ENCODE measurements at places on chromosomes 4 and X.
A peak's percentile ranks its signal among the peaks of the same experiment; 100 is the strongest.

- DNase-seq, result no peak
Observed at GRCh38 chrX:121103381-121103780, 56.0 kb downstream of the GLUD2 start.

GRCh38 chrX:50818986-50819385, 5.0 kb upstream of the SHROOM4 start:
- no peak for DNase-seq

- DNase-seq, result no peak
Observed at GRCh38 chr4:19945979-19946380, 305.7 kb upstream of the SLIT2 start.

DNA sequence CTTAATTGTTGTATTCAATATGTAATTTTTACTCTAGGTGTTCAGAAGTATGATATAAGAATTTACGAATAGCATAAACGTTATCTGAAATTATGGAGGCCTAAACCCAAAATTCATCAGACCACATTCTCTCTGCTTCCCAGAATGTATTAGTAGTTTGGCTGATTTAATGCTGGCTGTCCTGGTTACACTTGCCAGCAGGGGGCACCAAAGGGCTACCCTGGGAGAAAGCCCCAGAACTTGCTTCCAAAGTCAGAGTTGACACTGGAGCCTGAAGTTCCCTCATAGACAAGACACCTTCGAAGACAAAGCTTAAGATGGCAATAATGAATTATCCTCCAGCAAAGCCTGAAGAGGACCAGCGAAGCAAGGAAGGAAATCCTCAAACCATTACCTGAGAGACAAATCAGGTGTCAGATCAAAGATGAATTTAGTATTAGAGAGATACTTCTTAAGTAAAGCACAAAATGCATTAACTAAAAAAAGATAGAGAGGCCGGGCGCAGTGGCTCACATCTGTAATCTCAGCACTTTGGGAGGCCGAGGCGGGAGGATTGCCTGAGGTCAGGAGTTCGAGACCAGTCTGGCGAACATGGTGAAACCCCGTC, 11.3 kb upstream of the ANOS1 start:
- peak; percentile 20 for DNase-seq

GRCh38 chr4:2829321-2829932, 14.2 kb upstream of the ADD1 start:
- no peak for DNase-seq

- DNase-seq, result no peak
Observed at GRCh38 chr4:150358691-150359090, 223.3 kb upstream of the MAB21L2 start.

DNA sequence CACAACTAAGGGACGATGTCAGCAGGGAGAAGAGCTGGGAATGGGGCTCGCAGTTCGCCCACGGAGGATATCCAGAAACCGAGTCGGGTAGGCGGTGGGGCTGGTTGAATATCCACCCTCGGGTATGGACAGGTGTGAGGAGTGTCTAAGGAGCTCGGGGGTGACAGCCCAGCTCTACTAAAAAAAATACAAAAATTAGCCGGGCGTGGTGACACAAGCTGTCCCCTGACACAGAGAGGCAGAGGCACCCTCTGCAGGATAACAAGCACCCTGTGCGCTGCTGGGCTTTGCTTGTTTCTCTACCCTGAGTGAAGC, 12.2 kb upstream of the ASMTL start:
- no peak for DNase-seq

GRCh38 chr4:19700992-19701391, 550.7 kb upstream of the SLIT2 start:
- DNase-seq, result no peak

- no peak for DNase-seq
Observed at GRCh38 chr4:159758061-159758460, 655.2 kb downstream of the RAPGEF2 start.

- no peak for DNase-seq
Observed at GRCh38 chrX:19720236-19720635, 167.2 kb downstream of the SH3KBP1 start.

GRCh38 chrX:44401151-44401550, 57.7 kb upstream of the EFHC2 start:
- DNase-seq, result no peak

GRCh38 chr4:111562826-111563225, 582.4 kb upstream of the FAM241A start:
- no peak for DNase-seq

- no peak for DNase-seq
Observed at GRCh38 chrX:38341442-38341841, 11.0 kb upstream of the OTC start.

- no peak for DNase-seq
Observed at GRCh38 chr4:53619431-53619830, 28.1 kb upstream of the LNX1 start.

GRCh38 chrX:20215565-20215964, 51.1 kb downstream of the RPS6KA3 start:
- DNase-seq, result no peak

DNA sequence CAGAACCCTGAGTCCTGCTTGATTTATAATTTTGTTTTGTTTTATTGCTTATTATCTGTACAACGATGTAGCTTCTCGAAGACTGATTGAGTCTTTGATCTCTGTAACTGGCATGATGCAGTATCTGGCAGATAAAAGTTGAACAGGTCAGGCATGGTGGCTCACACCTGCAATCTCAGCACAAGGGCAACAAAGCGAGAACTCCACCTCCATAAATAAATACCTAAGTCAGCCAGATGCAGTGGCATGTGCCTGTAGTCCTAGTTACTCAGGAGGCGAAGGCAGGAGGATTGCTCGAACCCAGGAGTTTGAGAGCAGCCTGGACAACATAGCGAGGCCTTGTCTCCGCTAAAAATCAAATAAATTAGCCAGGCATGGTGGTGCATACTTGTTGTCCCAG, 15.7 kb upstream of the WDR19 start:
- no peak for DNase-seq

GRCh38 chr4:168831585-168831918, 178.5 kb downstream of the CBR4 start:
- peak; percentile 30 for DNase-seq

GRCh38 chr4:175791221-175791620, 20.8 kb downstream of the GPM6A start:
- DNase-seq, result no peak

DNA sequence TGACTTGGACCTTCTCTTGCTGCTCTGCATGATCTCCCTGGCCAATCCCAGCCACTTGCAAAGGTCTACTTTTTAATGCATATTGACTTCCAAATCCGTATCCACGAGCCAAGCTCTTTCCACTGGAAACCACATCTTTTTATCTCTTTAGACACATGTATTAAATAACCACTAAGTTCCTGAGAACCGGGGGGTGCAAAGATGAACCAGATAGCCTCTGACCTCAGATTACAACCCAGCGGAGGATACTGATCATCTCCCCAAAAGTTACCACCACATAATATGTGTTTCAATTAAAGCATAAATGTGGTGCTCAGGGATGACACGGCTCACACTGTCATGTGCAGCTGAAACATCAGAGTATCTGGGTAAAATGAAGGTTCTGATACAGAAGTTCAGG, 40.4 kb upstream of the FAM9B start:
- no peak for DNase-seq
